T-helper 1 cell (primary cell): ENCODE measurements at places on chromosomes 1 and 21.

DNA sequence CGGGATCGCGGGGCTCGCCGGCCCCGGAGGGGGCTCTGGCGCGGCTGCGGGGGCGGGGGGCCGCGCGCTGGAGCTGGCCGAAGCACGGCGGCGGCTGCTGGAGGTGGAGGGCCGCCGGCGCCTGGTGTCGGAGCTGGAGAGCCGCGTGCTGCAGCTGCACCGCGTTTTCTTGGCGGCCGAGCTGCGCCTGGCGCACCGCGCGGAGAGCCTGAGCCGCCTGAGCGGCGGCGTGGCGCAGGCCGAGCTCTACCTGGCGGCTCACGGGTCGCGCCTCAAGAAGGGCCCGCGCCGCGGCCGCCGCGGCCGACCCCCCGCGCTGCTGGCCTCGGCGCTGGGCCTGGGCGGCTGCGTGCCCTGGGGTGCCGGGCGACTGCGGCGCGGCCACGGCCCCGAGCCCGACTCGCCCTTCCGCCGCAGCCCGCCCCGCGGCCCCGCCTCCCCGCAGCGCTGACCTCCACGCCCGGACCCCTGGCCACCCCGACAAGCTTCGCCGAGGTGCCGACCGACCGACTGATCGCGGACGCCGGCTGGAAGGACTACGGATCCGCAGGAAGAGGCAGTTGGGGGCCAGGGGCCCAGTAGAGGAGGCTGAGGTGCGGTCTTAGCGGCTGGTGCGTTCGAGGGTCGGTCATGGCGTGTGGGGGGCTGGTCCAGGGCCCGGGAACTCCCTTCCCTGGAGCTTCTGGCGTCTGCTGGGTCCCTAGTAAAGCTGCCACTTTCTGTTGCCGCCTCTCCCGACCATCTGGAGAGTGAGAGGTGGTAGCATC lies 711 bp downstream of the TRNP1 start:
- no peak for DNase-seq

DNA sequence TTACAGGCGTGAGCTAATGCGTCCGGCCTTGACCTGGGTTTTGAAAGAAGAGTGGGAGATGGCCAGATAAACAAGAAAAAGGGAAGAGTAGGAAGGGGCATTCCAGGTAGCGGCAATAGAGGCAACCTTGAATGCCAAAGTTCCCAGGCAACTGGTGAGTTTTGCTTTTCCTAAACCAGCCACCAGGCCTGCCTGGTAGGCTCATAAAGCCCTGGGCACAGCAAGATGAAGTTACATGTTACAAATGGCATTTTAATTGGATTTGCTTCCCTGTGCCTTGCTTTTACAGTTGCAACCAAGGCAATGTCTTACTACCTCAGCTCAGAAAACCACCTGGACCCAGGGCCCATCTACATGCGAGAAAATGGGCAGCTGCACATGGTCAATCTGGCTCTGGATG lies 5.5 kb downstream of the LRRC42 start:
- no peak for DNase-seq

- no peak for DNase-seq
These were observed 25.0 kb downstream of the RNU5D-1 start for GRCh38 chr1:44705938-44706337.

- no peak for DNase-seq
These were observed 11.2 kb downstream of the ALG14 start for GRCh38 chr1:95061445-95062006.

DNA sequence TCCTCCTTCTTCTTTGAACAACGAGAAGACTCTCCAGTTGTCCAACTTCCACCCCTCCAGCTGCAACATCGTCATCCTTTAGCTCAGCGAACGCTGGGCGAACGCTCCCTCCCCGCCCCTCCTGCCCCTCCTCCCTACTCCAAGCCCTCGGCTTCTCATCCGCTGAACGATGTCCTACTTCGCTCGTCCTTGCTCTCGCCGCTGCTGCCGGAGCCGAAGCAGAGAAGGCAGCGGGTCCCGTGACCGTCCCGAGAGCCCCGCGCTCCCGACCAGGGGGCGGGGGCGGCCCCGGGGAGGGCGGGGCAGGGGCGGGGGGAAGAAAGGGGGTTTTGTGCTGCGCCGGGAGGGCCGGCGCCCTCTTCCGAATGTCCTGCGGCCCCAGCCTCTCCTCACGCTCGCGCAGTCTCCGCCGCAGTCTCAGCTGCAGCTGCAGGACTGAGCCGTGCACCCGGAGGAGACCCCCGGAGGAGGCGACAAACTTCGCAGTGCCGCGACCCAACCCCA lies at the start of gene BCAN:
TSS of gene BCAN (plus strand) at position 357 of the 504 bp plus-strand sequence. CDS start 3,938 bp downstream, outside the sequence.
- DNase-seq, result no peak
